T-helper 17 cell (primary cell): ENCODE measurements at places on chromosomes 6 and 20. TPM values are rescaled to one million over a fixed set of nuclear protein-coding genes. Genes with fewer than 3 reads are reported as not detected.

The OVOL2 gene
- not detected for total RNA-seq

The CAGE1 gene
- 0.60 TPM for total RNA-seq

The PKIB gene
- total RNA-seq: 1.2 TPM

The LZTS3 gene
- 15.7 TPM for total RNA-seq

GRCh38 chr6:142872376-142872775, 72.6 kb downstream of the HIVEP2 start:
- no peaks in the 10 kb centered on the region for H3K27me3 ChIP-seq
- peak overlapping the region; percentile 31 for H3K4me3 ChIP-seq
- no peak for DNase-seq

DNA sequence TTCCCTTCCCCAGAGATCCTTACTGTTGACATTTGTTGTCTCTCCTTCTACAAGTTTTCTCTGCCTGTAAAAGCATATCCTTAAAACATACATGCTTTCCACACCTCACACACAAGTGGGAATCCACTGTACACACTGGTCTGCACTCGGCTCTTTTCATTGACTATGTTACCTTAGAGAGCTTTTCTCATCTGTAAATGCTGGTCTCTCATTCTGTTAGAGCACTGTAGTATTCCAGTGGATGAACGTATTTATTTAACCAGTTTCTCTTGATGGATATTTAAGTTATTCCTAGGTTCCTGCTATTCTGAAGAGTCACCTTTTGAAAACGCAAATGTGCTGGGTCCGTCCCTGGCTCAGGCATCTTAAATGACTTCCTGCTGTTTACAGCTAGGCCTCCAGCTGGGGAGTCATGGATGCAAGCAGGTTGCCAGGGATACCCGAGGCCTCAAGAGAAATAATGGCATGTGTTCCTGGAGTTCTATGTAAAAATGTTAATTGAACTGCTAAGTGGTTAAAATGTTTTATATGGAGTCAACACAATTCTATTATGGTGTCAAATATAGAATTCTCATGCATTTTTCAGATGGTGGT, 61.1 kb upstream of the TGM3 start:
- no peaks in the 10 kb centered on the region for H3K36me3 ChIP-seq
- H3K4me1 ChIP-seq: peaks cover 5% of the 10 kb centered on the region
- H3K27ac ChIP-seq: no peak overlapping the region
- no peak for DNase-seq

GRCh38 chr6:53391170-53391569, 42.4 kb upstream of the ELOVL5 start:
- no peak for DNase-seq
- no peak overlapping the region for H3K4me3 ChIP-seq
- H3K27ac ChIP-seq: no peak overlapping the region
- no peaks in the 10 kb centered on the region for H3K36me3 ChIP-seq
- peaks cover 2% of the 10 kb centered on the region for H3K4me1 ChIP-seq

DNA sequence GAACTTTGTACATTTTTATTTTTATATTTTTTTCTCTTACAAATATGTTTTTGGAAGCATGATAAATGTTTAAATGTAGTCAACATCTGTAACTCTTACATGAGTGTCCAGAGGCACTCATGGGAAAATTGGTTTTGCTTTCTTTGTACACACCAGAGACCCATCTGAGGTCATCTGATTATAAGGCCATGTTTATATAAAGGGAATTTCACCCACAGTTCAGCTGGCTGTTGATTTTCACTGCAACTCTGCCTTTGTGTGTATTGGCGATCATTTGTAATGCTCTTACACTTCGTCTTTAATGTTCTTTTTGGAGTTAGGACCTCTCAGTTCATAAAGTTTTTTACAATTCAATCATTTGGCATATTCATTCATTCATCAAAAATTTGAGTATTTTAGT, 28.1 kb downstream of the RIOK1 start:
- peaks cover 6% of the 10 kb centered on the region for H3K4me1 ChIP-seq
- H3K27ac ChIP-seq: no peak overlapping the region
- no peaks in the 10 kb centered on the region for H3K27me3 ChIP-seq
- DNase-seq: no peak
- H3K36me3 ChIP-seq: peaks cover 17% of the 10 kb centered on the region

DNA sequence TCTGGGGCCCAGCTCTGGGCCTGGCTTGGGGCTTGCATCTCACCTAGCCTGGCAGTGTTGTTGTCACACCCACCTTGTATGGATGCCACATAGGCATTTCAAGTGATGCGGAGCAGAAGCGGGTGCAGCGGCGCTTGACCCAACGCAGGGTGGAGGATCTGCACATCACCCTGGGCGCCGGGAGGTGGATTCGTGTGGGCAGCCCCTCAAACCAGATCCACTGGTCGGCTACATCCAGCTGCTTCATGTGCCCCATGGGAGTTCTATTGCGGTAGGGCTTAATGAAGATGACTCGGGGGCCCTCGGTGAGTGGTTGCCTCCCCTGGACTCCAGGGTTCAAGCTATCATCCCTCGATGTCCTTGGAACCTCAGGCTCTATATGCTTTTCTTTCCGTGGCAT, 3.2 kb downstream of the TP53TG5 start:
- H3K36me3 ChIP-seq: no peaks in the 10 kb centered on the region
- H3K4me3 ChIP-seq: peak overlapping the region; percentile 52
- no peak for DNase-seq

DNA sequence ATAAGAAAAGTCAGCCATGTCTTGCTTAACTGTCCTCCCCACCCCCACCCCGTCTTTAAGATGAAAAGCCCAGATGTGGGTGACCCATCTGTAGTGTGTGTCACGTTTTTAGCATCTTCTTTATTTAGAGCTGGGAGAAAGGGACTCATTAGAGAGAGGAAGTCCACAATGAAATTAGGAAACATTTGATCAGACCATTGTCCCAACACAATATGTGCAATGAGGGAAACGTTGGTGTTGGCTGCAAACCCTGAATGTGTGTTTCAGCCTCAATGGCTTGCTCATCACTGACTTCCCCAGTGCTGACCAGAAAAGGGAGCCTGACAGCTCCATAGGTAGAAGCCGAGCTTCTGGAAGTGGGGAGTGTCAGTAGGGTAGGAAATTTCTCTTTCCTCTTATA, 475.7 kb downstream of the CD83 start:
- H3K4me3 ChIP-seq: no peak overlapping the region
- no peaks in the 10 kb centered on the region for H3K27me3 ChIP-seq
- no peak for DNase-seq
- H3K4me1 ChIP-seq: no peaks in the 10 kb centered on the region
- H3K36me3 ChIP-seq: no peaks in the 10 kb centered on the region

DNA sequence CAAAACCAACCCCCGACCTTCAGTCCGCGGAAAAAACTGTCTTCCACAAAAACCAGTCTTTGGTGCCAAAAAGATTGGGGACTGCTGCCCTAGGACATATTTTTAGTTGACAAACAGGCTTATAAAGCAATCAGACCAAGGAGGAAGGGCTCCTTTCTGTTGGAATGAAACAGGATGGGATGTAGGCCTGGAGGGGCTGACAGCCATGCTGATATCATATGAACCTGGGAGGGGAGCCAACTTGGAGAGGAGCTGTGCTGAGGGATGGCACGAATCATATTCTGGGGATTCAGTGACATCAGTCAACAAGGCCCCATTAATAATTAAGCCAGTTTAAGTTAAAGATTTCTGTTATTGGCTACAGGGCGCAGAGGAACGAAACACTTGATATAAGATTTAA, 225.4 kb upstream of the TSHZ2 start:
- H3K4me3 ChIP-seq: no peak overlapping the region
- no peaks in the 10 kb centered on the region for H3K36me3 ChIP-seq
- H3K27ac ChIP-seq: no peak overlapping the region
- DNase-seq: no peak
- no peaks in the 10 kb centered on the region for H3K27me3 ChIP-seq

DNA sequence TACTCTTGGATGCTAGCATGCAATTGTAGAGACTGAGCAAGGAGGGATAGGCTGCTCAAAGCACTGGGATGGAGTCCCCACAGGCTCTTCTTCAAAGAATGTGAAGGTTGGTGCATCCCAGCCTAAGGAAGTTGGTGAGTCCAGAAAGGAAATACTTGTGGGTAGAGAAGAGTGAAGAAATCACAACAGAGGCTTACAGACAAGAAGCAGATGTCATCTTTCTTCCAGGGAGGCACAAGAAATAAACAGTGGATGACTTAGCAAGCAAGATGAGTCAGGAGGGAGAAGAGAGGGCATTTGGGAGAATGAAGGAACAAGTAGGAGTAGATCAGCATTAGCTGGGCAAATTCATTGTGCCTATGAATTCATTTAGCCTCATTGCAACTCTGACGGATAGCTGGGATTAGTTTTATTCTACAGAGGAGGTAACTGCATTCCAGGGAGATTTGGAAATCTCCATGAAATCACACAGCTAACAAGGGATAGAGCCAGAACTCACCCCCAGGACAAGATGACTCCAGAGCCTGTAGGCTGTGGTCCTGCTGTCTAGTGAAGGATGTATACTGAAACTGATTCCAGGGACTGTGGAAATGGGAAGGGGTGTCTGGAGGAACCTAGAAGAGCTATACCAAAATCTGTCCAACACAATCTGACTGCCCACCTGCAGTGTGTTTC, 125.8 kb upstream of the SPTLC3 start:
- no peak for DNase-seq
- H3K27me3 ChIP-seq: no peaks in the 10 kb centered on the region
- no peak overlapping the region for H3K27ac ChIP-seq
- H3K4me1 ChIP-seq: no peaks in the 10 kb centered on the region
- no peak overlapping the region for H3K4me3 ChIP-seq

DNA sequence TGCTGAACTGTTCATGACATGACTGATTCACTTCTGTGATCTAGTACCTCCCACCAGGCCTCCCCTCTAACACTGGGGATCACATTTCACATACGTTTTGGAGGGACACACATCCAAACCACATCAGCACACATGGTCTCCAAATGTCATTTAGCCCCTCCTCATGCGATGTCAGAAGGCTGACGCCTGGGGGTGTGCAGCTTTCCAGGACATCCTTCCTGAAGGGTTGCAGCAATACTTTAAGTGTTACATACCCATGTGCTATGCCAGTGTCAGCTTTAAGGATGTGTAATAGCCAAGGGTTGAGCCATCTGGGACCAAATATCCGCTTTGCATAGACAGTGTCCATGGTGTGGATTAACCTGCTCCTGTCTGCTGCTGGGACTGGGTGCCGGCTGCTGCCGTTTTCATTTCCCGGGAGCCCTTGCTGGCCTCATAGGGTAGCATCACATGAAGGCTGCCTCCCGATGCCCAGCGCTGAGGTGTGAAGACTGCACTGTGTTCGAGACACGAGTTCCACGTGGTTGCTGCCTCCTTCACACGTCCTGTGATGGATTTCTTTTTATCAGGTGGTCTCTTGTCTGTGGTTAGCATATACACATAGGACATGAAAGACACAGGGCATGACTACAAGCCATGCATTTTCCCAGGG, 219.0 kb downstream of the THBS2 start:
- H3K27me3 ChIP-seq: peaks cover 21% of the 10 kb centered on the region
- H3K36me3 ChIP-seq: no peaks in the 10 kb centered on the region
- no peak overlapping the region for H3K27ac ChIP-seq

- H3K4me1 ChIP-seq: no peaks in the 10 kb centered on the region
- H3K4me3 ChIP-seq: no peak overlapping the region
- no peak overlapping the region for H3K27ac ChIP-seq
- no peak for DNase-seq
Measured at GRCh38 chr6:94005835-94006234, 586.5 kb upstream of the EPHA7 start.

DNA sequence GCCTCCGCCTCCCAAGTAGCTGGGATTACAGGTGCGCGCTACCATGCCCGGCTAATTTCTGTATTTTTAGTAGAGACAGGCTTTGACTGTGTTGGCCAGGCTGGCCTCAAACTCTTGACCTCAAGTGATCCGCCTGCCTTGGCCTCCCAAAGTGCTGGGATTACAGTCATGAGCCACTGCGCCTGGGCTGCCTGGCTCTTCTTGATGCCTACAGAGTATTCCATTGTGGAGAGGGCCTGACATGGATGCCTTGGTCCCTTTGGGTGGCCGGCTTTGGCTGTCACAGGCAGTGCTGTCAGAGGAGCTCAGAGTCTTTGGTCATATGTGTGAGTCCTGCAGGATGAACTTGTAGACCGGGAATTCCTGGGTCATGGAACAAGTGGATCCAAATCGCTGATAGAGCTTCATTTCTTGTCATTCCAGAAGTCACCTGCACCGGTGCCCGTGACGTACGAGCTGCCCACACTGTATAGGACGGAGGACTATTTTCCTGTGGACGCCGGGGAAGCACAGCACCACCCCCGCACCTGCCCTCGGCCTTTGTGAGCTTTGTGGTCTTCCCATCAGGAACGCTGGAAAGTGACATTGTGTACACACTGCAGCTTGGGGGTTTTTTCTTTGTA, 55.1 kb downstream of the ADNP start:
- no peaks in the 10 kb centered on the region for H3K27me3 ChIP-seq
- H3K27ac ChIP-seq: no peak overlapping the region
- peaks cover 2% of the 10 kb centered on the region for H3K36me3 ChIP-seq
- no peaks in the 10 kb centered on the region for H3K4me1 ChIP-seq

DNA sequence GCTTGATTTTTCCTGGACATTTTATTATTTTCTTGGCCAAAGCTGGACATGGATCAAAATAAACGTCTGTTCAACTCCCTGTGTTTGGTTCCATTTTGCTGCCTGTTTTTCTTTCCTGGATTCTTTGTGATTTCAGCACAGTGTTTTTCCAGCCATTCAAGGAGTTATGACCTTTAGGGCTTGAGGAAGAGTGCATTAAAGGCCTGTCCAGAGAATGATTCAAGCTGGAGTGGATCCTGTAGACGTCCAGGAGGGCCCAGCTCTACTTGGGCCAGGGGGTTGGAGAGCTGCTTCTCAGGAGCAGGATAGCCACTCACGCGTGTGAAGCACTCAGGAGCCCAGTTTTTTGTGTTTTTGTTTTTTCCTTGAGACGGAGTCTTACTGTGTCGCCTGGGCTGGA, 56.5 kb upstream of the IER3 start:
- H3K4me1 ChIP-seq: peaks cover 9% of the 10 kb centered on the region
- H3K27me3 ChIP-seq: no peaks in the 10 kb centered on the region
- H3K27ac ChIP-seq: no peak overlapping the region
- no peak for DNase-seq
- peaks cover 2% of the 10 kb centered on the region for H3K36me3 ChIP-seq

The TAAR5 gene
- not detected for total RNA-seq

GRCh38 chr20:4052554-4052953, 37.2 kb upstream of the RNF24 start:
- H3K4me1 ChIP-seq: peaks cover 3% of the 10 kb centered on the region
- peaks cover 12% of the 10 kb centered on the region for H3K27me3 ChIP-seq
- no peak overlapping the region for H3K27ac ChIP-seq
- no peak for DNase-seq
- no peak overlapping the region for H3K4me3 ChIP-seq

DNA sequence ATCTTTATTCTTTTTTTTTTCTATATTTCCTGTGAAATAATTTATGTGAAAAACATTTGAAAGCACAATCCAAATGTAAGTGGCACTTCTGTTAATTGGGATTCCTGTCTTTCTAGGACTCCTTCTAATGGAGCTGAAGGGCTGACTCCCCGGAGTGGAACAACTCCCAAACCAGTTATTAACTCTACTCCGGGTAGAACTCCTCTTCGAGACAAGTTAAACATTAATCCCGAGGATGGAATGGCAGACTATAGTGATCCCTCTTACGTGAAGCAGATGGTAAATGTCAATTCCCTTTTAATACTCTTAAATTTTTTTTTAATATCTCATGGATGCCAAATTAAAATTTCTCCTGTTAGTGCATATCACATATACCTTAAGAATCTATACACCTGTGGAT, 35.0 kb downstream of the CDC5L start:
- H3K27me3 ChIP-seq: no peaks in the 10 kb centered on the region
- H3K36me3 ChIP-seq: peaks cover 9% of the 10 kb centered on the region
- no peak overlapping the region for H3K4me3 ChIP-seq
- DNase-seq: no peak
- no peak overlapping the region for H3K27ac ChIP-seq

The LY6G6F gene
- total RNA-seq: 1.6 TPM
